ENCODE measurements at places on chromosomes 7 and 10.

DNA sequence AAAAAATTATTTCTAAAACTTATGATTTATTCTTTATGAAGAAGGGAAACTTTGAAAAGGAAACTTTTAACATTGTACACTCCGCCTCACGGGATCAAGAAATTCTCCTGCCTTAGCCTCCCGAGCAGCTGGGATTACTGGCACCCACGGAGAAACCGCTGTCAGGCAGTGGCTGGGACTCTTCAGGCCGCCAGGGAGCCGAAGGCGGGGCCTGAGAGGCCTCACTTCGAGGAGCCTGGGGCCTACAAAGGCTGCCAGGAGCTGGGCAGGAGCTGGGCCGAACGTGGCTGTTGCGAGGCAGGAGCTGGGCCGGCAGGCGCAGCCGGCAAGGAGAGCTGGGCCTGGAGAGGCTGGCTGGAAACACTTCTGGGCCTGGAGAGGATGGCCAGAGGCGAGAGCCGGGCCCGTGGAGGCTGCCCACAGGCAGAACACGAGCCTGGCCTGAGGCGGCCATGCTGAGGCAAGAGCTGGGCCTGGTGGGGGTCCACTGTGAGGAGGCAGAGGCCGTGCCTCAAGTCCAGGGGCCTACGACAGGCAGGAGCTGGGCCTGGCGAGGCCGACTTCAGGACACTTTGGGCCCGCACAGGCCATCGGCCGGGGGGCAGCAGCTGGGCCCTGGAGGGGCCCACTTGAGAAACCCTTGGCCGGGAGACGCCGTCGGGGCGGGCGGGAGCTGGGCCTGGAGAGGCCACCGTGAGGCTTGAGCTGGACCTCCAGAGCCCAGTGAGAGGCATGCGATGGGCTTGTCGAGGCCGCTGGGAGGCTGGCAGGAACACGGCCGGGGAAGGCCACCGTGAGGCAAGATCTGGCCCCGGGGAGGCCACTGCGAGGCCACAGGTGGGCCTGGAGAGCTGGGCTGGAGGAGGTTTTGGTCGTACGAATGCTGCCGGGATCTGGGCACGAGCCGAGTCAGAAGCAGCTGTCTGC is 23.7 kb downstream of the MDH2 start:
- DNase-seq, result no peak

DNA sequence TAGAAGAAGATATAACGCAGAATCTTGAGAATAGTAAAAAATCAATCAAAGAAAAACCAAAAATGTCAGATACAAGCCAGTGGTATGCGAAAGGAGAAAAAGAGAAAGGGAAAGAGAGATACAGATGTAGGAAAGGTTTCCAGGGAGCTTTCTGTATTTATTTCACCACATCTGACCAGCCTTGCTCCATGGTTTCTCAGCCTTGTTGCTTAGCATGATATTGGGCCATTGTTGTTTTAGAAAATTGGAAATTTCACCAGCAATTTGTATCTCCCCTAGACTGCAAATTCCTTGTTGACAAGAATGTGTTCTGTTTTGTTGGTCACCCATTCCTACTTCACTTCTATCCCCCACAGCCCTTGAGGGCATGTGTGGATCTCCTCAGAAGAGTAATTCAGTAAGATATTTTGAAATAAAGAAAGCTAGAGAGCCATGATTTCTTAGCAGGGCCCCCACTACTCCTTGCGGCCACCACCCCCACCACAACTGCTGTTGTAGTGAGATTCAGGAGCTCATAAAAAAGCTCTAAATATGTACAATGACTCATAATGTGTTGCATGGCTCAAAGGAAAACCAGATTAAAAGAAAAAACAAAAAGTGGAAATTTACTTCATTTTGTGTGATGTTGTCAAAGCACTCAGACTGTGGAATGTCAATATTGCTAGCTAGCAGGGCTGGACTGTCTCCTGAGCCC is 138.7 kb downstream of the CHRM2 start:
- DNase-seq, result peak; percentile 47

DNA sequence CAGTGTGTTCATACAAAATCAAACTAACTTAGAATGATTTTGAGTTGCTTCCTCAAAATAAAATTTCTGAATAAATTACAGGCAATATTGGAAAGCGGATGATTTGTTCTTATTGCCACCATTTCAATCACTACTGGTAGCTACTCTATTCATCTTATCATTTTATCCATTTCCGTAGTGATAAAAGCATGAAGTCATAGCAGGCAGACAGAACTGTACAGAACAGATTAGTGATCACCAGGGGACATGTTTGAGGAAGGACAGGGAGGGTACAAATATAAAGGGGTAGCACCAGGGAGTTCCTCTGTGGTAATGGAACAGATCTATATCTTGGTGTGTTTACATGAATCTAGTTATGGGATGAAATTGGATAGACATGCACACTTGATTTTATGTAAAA is 138.5 kb downstream of the WNT2 start:
- no peak for DNase-seq

- DNase-seq, result no peak
These were observed 163.7 kb upstream of the TMEM229A start for GRCh38 chr7:124196519-124196918.

DNA sequence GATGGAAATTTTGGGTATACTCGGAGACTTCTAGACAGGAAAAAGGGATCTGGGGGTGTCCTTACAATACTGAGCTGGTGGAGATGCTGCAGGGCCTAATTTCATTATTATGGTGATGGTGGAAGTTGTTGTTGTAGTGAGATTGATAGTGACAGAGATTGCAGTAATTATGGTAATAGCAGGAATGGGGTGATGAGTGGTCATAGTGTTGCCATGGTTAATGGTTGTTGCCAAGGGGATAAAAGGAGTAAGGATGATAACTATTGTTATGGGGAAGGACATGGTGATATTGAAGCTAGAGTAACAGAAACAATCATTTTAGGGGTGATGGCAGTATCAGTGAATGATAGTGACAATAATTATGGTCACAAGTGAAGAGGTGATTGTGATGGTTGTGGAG is 27.1 kb upstream of the LBX1 start:
- no peak for DNase-seq

DNA sequence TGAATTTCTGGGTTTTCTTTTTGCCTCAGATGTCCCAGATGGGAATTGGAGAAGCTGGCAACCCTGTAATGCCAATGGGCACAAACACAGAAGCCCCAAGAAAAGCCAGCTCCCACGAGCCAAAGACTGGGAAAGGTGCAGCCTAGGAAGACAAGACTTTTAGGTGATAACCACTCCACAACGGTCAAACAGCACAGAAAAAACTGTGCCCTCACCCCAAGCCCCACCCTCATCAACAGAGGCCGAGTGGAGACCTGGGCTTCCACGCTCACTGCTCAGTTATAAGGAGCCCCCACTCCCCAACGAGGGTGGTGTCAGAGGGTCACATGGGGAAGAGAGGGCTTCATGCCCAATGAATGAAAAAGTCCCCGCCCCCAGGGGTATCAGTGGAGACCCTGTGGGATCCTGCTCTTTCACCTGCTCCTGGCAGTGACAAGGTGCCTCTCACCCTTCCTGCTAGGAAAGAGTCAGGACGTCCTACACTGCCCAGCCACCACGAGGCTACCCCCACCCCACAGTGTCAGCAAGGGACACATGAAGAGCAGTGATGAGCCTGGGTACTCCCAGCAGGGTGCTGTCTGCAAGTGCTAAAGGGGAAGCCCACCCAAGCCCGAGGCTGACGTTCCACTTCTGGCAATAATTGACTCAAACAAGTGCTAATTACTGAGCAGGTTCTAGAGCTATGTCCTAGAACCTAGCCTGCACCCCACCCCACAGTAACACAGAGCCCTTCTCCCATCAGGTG is 8.3 kb downstream of the TMEM273 start:
- no peak for DNase-seq

DNA sequence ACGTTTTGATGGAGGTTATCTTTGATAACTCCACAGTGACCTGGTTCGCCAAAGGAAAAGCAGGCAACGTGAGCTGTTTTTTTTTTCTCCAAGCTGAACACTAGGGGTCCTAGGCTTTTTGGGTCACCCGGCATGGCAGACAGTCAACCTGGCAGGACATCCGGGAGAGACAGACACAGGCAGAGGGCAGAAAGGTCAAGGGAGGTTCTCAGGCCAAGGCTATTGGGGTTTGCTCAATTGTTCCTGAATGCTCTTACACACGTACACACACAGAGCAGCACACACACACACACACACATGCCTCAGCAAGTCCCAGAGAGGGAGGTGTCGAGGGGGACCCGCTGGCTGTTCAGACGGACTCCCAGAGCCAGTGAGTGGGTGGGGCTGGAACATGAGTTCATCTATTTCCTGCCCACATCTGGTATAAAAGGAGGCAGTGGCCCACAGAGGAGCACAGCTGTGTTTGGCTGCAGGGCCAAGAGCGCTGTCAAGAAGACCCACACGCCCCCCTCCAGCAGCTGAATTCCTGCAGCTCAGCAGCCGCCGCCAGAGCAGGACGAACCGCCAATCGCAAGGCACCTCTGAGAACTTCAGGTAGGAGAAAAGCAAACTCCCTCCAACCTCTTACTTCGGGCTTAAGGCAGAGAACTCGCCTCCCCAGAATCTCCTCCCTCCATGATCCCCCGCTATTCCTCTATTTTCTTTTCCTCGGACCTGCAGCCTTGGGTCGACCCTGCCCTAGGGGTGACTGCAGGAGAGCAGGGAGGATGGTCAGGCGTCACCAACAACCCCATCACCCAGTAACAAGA is at the start of gene SERPINE1:
TSS of gene SERPINE1 (plus strand) at position 454 of the 809 bp plus-strand sequence. CDS start 1,290 bp downstream, outside the sequence.
- peak; percentile 96 for DNase-seq

GRCh38 chr7:155257482-155258225 is 40.0 kb upstream of the INSIG1 start:
- DNase-seq, result peak; percentile 96

- DNase-seq, result no peak
These were observed 675 bp downstream of the ABRAXAS2 start for GRCh38 chr10:124802313-124802675.

GRCh38 chr10:128437786-128438345 is 311.6 kb upstream of the MKI67 start:
- no peak for DNase-seq

DNA sequence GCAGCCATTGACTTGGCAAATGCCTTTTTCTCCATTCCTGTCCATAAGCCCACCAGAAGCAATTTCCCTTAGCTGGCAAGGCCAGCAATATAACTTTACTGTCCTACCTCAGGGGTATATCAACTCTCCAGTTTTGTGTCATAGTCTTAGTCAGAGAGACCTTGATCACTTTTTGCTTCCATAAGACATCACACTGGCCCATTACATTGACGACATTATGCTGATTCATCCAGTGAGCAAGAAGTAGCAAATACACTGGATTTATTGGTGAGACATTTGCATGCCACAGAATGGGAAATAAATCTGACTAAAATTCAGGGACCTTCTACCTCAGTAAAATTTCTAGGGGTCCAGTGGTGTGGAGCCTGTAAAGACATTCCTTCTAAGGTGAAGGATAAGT is 649.7 kb upstream of the ANKRD30A start:
- no peak for DNase-seq

- no peak for DNase-seq
These were observed 109.1 kb downstream of the SRPK2 start for GRCh38 chr7:105279688-105280007.

- peak; percentile 39 for DNase-seq
These were observed 14.3 kb downstream of the EIF4EBP2 start for GRCh38 chr10:70418229-70418628.

DNA sequence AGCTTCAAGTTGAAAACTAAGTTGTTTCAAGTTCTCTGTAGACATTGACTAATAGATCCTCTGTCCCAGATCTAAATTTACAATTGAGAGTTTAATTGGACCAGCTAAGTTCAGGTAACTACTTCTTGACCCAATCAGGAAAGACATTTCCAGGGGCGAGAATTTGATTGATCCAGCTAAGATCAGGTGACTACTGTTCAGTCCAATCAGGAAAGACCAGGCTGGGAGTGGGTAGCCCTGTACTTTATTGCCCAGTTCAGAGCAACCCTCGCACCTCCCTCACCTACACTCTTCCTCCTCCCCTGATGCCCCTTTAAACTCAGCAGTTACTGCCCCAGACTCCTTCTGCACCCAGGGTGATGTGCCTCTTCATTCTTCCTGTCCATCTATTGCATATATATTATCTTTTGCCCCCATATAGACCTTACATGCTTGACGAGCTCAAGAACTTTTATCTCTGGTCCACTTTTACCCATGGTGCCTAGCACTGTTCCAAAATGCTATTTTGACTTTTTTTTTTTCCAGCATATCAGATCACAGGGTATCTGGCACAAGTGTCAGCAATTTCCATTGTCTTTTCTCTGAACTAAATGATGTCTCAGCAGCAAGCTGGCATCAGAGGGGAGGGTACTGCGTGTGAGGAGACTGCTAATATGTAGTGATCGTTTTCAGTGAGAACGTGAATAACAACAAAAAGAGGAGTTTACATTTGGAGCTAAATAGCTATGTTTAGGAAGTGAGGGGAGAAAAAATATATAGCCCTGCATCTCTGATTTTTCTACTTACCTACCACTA is 169.4 kb downstream of the KIAA1217 start:
- no peak for DNase-seq

- DNase-seq, result peak; percentile 37
These were observed 57.8 kb upstream of the RAB18 start for GRCh38 chr10:27446091-27446918.

- no peak for DNase-seq
These were observed 23.1 kb upstream of the JAZF1 start for GRCh38 chr7:28203508-28204240.
